A549 treated with Hydrocortisone at 1 μM for 4 hours (cell line): ENCODE measurements at places on chromosomes 1 and 21. TPM values are rescaled to one million over a fixed set of nuclear protein-coding genes. Genes with fewer than 3 reads are reported as not detected.

PEA15 gene
- total RNA-seq, result 166 to 210 TPM (median 183 TPM) in 5 replicates

ARV1 gene
- 25.2 to 27.1 TPM (median 25.4 TPM) in 5 replicates for total RNA-seq

HES5 gene
- total RNA-seq, result not detected in 5 replicates

RAB13 gene
- total RNA-seq, result 126 to 154 TPM (median 129 TPM) in 5 replicates

FHAD1 gene
- 0.42 to 0.68 TPM (median 0.60 TPM) in 5 replicates for total RNA-seq
